ENCODE measurements at places on chromosomes 3 and 15.

- no peak for DNase-seq
These were observed 13.0 kb downstream of the FBLN2 start for GRCh38 chr3:13561967-13562366.

DNA sequence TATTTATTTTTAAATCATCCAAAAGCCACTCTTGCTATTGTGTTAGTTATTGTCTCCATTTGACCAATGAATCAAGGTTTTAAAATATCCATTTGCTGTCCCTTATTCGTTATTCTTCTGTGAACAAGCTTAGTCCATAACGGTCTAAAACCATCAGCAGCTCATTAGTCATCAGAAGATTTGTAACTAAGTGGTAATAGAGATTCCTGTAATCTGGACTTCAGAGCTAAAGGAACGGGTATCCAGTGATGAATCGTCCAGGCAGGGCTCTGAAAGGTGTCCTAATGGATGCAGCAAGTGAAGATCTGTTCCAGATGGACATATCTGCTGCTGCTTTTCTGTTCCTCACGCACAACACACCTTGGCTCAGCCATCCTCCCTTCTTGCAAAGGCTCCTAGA is 362.7 kb upstream of the CFAP20DC start:
- DNase-seq = no peak

DNA sequence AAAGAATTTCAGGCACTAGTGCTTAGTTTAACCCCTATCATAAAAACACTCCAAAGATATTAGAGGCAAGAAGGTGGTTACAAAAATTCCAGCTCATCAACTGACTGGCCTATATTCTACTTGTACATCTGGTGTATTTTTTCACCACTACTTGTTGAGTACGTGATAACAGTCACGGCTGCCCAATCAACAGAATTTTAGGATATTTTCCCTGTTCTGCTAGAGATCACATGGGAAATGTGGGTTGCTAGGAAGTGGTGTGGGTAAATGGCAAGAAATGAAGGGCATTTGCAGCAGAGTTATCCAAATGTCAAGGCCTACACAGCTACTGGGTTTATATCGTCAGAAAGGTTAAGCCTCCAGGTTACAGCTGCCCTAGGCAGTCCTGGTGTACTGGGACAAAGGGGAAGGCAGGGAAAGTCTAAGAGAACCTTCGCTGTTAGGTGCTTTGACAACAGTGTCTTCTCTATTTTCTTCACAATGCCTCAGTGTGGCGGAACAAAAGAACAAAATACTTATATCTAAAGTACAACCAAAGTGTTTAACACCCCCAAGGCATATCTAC is 81.9 kb downstream of the FMN1 start:
- DNase-seq = no peak

- no peak for DNase-seq
These were observed 275.4 kb downstream of the TIGIT start for GRCh38 chr3:114569186-114569585.

- DNase-seq = no peak
These were observed 41.6 kb upstream of the IL20RB start for GRCh38 chr3:136916223-136916622.

- no peak for DNase-seq
These were observed 72.2 kb downstream of the TOP2B start for GRCh38 chr3:25592510-25592968.

- DNase-seq = no peak
These were observed 2.3 kb downstream of the SHOX2 start for GRCh38 chr3:158103887-158104327.

- no peak for DNase-seq
These were observed 36.7 kb downstream of the SYN2 start for GRCh38 chr3:12040902-12041301.

- DNase-seq = no peak
These were observed 234.4 kb downstream of the BBX start for GRCh38 chr3:107757140-107757539.

DNA sequence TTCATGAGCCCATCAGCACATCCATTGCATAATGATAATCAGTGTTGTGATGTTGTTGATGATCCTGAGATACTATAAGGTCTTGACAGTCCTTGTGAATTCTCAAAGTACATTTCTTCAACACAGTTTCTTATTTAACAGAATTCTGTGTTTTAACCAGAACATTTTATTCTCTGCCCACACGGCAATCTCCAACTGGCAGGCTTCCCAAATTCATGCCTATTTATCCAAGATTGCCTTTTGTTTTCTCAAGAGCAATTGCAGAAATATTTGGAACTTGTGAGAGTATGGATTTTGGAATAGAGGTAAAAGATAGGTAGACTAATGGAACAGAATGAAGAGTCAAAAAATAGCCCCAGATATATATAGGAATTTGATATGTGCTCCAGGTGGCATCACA is 116.0 kb downstream of the UACA start:
- no peak for DNase-seq

GRCh38 chr3:133127381-133127780 is 89.2 kb downstream of the TMEM108 start:
- no peak for DNase-seq

GRCh38 chr3:18424729-18425640 is at the start of gene SATB1:
TSS of gene SATB1 (minus strand) at chr3:18425339. CDS start at chr3:18420967, 4,372 bp downstream.
- peak; percentile 33 for DNase-seq

DNA sequence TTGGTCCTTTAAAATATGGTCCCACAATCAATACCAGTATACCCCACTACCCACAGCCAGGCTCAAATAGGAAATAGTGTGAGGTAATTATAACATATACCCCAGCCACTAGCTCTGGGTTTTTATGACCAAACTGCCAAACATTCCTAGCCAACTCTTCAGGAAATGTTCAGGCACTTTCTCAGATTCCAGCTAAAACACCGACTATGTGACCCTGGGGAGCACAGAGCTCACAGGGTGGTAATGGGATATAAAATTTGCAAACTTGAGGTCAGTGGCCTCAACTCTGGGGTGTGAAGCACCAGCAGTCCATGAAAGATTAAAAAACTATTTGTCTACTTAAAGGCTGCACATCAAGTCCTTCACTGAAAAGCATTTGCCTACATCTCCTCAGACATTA is 12.9 kb downstream of the FBN1 start:
- DNase-seq = no peak

- no peak for DNase-seq
These were observed 45.8 kb upstream of the UBE2E2 start for GRCh38 chr3:23157331-23157730.

- no peak for DNase-seq
These were observed 475.0 kb upstream of the CBLB start for GRCh38 chr3:106343811-106344210.

GRCh38 chr15:51097553-51098330 is 3.0 kb upstream of the TNFAIP8L3 start:
- DNase-seq = no peak

GRCh38 chr3:172700256-172700655 is 10.6 kb downstream of the NCEH1 start:
- DNase-seq = no peak

DNA sequence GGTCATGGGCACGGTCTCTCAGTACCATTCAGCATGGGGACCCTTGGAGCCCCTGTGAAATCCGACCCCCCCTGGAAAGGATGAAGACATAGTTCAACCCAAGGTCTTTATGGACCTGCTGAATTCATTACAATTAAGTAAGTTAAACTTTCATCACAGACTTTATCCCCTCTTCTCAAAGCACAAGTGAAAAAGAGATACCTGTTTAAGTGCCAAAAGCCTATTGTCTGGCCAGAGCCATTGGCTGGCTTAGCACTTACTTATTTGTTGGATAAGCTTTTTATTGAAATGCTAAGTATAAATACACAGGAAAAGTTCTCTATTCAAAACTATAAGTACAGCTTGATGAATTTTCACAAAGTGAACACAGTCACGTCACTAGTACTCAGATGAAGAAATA is 128.4 kb upstream of the NR2E3 start:
- no peak for DNase-seq

DNA sequence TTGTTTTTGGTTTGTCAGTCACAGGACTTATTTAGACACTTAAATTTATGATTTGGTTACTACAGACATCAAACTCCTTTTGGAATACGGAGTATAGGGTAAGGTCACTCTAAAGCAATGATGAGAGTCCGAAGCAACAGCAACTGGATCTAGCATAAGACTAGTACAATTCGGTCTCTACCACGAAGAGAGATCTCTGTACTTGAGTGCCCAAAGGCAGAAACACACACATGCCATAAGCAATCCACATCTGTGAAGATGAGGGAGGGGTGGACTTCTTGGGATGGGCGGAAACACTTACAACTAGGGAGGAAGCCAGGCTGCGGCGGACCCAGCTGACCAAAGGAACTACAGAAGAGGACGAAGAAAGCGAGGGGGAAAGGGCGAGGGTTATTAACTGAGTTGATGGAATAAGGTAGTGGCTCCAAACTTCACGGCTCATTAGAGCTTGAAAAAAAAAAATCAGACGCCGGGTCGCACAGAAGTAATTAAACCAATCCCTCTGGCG is 595 bp downstream of the DPH6 start:
- DNase-seq = no peak

GRCh38 chr3:44643024-44643423 is 5.5 kb upstream of the ZNF35 start:
- no peak for DNase-seq

- DNase-seq = no peak
These were observed 10.7 kb downstream of the LRTM1 start for GRCh38 chr3:54917174-54917573.

DNA sequence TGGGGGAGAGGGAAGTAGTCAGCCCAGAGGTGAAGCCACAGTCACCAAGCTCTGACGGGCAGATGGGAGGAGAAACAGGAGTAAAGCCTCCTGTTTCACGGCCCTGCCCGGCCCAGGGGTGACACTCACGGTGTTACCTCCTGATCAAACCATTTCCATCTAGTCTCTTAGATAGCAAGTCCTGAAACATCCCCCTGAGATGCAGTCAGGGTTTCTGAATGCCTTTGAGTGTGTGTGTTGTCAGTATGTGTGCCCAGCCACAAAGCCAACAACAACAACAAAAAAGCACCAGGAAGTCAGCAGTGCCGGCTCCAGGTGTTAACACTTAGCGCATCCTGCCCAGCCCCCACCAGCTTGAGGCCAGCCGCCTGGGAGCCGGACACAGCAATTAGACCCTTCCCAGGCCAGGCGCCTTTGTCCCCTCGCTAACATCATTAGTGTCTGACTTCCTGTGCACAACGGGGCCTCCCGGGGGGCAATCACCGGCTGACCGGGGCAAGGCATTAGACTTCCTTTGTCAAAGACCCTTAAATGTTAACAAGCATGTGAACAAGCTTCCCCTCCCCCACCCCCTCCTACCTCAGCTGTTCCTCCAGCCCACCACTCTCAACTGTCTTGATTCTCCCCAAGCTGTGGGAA is 34.5 kb downstream of the IL17RD start:
- DNase-seq = no peak

GRCh38 chr15:85006201-85006600 is 24.5 kb downstream of the PDE8A start:
- DNase-seq = no peak

- no peak for DNase-seq
These were observed 46.1 kb downstream of the ABHD5 start for GRCh38 chr3:43736558-43737440.

DNA sequence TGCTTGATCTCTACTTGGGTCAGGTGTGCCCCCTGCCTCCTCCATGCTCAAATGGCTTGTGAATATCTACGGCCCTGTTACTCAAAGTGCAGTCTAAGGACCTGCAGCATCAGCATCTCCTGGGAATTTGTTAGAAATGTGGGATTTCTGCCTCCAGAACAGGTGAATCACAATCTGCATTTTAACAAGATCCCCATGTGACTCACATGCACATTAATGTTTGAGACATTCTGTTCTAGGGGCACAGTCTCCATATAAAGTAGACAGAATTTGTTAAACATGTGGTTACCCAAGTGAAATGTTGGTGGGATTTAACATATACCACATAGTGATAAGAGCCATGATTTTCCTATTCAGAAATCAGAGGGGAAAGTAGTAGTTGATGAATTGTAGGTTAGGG is 256.2 kb downstream of the NR1D2 start:
- no peak for DNase-seq

All from stimulated activated CD8-positive, alpha-beta memory T cell treated with anti-CD3 and anti-CD28 coated beads, Interleukin-15, amount 100 ng/mL, for 4 hours (primary cell).